Epithelial cell of proximal tubule (primary cell): ENCODE measurements at places on chromosomes 3 and 15. TPM values are rescaled to one million over a fixed set of nuclear protein-coding genes. Genes with fewer than 3 reads are reported as not detected.
A peak's percentile ranks its signal among the peaks of the same experiment; 100 is the strongest.

Gene UPK1B
- total RNA-seq, result 23.9 and 56.4 TPM in 2 replicates

GRCh38 chr15:89139613-89140499 is 51.6 kb downstream of the ABHD2 start:
- no peak for DNase-seq

- DNase-seq, result no peak
Observed at GRCh38 chr3:61532739-61533500, 28.5 kb upstream of the PTPRG start.

DNA sequence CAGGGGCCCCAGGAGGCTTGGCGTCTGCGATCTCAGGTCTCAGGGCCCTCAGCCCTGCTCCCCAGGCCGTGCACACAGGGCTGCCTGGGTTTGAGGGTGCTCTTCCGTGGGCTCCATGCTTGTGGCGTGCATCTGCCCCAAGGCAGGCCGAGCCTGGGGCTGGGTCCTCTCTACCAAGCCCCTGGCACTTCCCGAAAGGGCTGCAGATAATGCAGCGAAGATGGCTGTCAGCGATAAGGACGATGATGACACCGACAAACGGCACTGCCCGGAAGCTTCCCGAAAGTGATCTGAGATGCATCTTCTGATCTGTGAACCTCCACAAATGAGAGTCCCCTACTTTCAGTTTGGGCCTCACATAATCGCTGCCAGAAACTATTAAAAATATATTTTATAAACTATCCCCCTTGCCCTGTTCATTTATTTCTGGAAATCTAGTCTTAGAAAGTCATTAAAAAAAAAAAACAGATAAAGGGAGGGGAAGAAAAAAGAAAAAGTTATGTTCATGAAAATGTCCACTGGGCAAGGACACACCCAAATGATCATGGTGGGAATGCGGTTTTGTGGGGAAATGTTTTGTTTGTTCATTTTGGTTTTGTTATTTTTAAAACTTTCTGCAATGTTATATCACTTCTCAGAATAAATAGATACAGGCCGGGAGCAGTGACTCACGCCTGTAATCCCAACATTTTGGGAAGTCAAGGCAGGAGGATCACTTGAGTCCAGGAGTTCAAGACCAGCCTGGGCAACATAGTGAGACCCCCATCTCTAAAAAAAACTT is 51.5 kb downstream of the RPN1 start:
- no peak for DNase-seq

- DNase-seq, result no peak
Observed at GRCh38 chr3:105907777-105908176, 39.0 kb upstream of the CBLB start.

Gene CYP1A2
- not detected in 2 replicates for total RNA-seq

GRCh38 chr15:81191701-81192100 is 5.0 kb upstream of the IL16 start:
- no peak for DNase-seq

- DNase-seq, result no peak
Observed at GRCh38 chr15:69359722-69360121, 54.4 kb upstream of the KIF23 start.

Gene SLC24A5
- not detected in 2 replicates for total RNA-seq

DNA sequence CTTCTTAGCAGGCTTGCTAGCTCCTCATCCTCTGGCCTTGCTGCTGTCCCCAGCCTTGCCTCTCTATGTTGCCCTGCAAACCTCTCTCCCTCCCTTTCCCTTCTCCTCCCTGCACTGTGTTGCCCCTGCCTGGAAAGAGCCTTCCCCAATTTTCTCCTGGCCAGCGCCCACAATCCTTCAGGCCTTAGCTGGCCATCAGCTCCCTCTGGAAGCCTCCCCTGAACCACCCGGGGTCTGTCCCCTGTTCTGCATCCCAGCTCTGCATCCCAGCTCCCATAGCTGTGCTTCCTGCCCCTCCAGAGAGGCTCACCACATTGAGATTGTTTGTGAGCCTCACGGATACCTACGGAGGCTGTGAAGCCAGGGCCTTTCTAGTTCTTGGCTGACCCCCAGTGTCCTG is 23.7 kb downstream of the FAM3D start:
- no peak for DNase-seq

DNA sequence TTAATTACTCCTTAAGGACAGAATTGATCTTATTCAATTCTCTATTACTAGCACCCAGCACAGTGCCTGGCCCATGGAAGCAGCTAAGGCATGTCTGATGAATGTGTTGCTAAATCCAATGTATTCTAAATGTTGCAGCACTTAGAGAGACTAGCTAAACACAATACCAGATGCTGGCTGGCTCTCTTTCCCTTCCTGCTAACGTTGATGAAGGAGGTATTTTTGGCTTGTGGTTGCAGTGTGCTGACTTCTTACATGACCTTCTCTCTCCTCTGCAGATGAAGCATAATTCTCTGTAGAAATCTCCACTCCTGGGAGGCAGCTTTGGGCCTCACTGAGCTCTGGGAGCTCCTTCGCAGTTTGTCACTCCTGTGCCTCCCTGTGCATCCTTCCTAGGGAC is 183.6 kb downstream of the PEX5L start:
- no peak for DNase-seq

GRCh38 chr15:79168922-79169456 is 78.4 kb upstream of the RASGRF1 start:
- peak; percentile 35 for DNase-seq

GRCh38 chr15:89777782-89778380 is 1.7 kb downstream of the MESP2 start:
- DNase-seq, result no peak

GRCh38 chr15:100082761-100083402 is 258.9 kb downstream of the ADAMTS17 start:
- no peak for DNase-seq

GRCh38 chr3:50395070-50395860 is 35.9 kb upstream of the TMEM115 start:
- no peak for DNase-seq

- no peak for DNase-seq
Observed at GRCh38 chr3:60309539-60310268, 941.5 kb downstream of the FHIT start.
